ENCODE measurements at places on chromosomes 1 and 21.

DNA sequence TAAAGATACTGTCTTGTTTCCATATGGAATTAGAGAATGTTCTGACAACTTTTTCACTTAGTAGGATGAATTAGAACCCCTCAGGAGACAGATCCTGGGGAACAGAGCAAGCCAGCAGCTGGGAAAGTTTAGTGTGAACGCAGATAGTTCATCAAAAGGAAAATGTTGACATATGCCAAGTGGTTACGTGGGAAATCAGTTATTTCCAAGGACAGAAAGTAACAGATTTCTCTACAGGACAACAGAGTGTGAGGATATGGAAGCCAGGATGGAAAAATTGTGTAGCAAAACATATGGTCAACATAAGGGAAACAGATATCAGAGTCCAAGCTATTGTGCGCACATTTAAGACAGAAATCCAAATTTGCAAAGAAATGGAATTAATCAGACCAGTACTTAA, 419.5 kb downstream of the LRRIQ3 start:
- DNase-seq: no peak

- no peak for DNase-seq
Observed at GRCh38 chr1:30750731-30751291, 6.8 kb downstream of the LAPTM5 start.

GRCh38 chr1:182616130-182617013, 12.2 kb upstream of the RGS16 start:
- no peak for DNase-seq

- DNase-seq: no peak
Observed at GRCh38 chr1:96075704-96076455, 645.7 kb upstream of the PTBP2 start.

- DNase-seq: no peak
Observed at GRCh38 chr1:223129229-223129901, 13.7 kb downstream of the TLR5 start.

DNA sequence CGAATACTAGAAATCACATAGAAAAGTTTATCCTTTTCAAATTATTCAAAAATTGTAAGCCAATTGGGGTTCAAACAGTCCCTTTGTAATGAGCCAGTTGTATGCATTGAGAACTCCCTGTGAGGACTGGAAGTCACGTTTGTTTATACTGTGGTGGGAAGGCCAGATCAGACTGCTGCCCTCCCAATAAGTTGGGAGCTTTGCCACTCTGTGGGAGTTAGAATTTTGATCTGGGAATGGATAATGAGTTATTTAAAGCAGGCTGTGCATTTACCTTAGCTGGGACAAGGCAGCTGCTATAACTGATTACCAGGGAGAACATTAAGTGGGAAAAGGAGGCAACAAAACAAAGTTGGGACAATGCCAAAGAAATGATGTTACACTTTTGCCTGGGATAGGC, 178.8 kb downstream of the SDCCAG8 start:
- DNase-seq: no peak

DNA sequence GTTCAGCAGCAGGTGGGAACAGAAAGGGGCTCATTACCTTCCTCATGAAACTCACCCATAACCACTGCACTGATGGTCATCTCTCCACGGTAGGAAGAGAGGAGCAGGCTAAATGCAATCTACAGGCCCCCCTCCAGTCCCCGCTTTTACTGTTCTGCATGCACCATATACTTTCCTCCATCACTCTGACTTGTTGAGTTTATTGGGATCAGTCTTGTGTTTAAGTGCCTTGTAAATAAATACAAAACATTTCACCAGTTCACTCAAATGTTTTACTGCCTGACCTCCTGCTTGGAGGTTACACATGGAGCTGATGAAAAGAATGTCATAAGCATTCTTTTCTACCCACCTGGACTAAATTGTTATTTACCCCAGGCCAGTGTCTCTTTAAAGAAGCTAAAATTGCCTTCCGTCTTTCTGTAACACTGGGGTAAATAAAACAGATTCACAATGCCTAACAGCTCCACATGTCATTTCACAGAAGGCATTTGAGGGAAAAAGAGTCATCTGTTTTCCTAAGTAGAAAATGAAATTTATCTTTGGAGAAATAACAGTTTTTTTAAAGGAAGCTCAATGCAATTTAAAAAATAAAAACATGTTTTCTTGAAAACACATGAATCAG, 30.7 kb downstream of the PTPN14 start:
- no peak for DNase-seq

GRCh38 chr1:210695026-210695425, 366.3 kb downstream of the HHAT start:
- DNase-seq: no peak

GRCh38 chr1:76092812-76093211, 18.3 kb downstream of the ST6GALNAC3 start:
- no peak for DNase-seq

- DNase-seq: no peak
Observed at GRCh38 chr1:48230236-48230635, 7.7 kb downstream of the SLC5A9 start.

GRCh38 chr1:108041360-108042142, 76.6 kb upstream of the VAV3 start:
- peak; percentile 35 for DNase-seq

DNA sequence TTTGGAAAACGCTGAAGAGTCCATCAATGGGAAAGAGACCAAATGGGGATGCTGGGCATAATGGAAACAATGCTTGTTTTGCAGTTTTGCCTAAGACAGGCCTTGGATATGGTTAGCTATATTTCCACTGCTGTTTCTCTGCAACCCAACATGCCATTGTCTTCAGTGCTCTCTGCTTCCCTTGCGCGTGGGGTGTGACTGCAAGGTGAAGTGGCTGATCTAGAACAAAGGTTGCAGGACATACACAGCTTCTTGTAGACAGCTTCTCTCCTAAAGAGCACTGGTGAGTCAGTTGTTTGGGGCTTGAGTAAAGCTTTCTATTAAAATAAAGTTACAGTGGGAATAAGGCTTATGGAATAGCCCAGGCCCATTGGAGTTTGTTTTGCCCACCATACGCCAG, 33.0 kb downstream of the RUNX1 start:
- no peak for DNase-seq

- peak; percentile 31 for DNase-seq
Observed at GRCh38 chr21:36909423-36909822, 57.0 kb downstream of the HLCS start.

DNA sequence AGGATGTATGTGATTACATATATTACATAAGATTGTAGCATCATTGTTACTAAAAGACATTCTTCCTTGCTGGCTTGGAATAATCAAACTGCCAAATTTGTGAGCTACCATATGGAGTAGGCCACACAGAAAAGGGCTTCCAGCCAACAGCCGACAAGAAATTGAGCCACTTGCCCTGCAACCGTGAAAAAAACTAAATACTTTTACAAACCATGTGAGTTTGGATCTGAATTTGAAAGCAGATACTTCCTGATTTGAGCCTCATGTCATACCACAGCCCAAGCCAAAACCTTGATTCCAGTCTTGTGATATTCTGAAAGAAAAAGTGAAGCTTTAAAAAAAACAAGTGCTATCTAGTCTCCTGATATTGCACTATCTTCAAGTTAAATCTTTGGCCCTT, 55.6 kb upstream of the PRMT6 start:
- no peak for DNase-seq

DNA sequence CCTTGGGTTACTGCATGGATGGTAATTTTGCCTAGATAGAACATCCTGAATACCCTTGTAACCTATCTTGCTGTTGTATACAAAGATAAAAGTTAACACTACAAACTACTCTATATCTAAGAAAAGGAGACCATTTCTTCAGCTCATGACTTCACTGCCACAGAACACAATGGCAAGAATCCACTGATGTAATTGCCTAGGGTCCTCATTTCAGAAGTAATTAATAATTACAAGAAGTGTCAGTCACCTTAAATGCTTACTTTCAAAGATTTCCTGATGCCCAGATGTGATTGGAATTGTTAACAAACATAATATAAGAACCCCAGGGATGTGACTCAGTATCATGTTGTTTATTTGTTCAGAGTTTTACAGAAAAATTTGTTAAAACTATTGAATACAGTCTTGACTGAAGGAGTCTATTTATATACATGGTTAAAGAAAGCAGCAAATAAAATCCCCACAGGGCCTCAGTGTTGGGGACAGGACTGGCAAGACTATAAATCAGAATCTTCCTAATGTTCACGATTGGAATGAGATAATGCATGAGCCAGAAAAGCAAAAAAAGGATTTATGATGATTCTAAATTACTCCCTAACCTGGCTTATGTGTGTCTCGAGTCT, 83.9 kb downstream of the CRB1 start:
- DNase-seq: no peak

DNA sequence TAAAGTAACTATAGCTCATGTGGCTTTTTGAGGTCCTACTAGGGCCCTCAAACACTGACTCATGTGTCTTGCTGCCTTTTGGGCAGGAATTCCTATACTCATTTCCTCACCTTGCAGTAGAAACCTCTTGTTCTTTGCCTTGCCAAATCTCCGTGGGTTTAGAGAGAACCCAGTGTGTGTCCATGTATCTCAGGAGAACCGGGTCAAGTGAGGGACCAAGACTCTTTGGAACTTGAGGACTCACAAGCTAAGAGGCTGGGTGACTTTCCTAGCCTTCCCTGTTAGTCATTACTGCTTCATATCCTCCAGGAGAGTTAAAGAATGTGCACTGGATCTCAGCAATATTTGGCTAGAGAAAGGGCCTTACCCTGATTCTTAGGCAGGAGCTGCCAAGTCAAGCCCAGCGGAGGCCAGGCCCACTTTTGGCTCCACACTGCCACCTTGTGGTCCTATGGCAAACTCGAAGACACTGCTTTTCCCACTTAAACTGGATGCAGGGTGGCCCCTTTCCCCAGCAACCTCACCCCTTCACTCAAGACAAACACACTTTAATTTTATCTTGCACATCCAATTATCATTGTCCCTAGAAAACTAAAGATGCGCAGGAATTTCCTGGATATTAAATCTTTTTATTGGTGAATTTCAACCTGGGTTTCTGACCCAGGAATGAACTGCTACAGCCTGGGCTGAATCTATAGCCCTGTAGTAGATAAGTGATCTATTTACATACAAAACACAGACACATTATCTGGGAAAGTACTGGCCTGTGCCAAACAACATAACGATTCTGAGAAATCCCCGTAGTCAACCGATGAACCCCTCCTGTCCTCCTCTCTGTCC, 10.6 kb downstream of the AVPR1B start:
- DNase-seq: peak; percentile 76

DNA sequence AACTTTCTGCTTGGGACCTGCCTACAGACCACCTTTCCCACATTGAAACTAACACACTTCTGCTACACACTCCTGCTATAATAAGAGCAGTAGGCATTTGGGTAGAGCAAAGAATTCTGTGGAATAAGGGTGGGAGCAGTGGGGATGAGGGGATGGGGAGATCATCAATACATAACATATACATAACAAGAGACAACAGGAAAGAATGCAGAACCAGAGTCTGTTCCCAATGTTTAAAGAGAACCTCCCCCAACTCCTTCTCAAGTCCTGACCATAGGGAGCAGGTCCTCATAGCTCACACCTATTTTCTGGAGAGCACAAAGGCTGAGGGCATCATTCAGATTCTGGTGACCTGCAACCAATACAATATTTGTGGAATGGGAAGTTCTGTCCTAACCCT, 121.6 kb upstream of the BARHL2 start:
- DNase-seq: no peak

- DNase-seq: no peak
Observed at GRCh38 chr1:101408212-101409042, 171.6 kb downstream of the S1PR1 start.
